A549 (cell line): ENCODE measurements at places on chromosomes 2 and 18.

GRCh38 chr2:9400268-9401058 is 22.9 kb downstream of the ITGB1BP1 start:
- DNase-seq = no peak

DNA sequence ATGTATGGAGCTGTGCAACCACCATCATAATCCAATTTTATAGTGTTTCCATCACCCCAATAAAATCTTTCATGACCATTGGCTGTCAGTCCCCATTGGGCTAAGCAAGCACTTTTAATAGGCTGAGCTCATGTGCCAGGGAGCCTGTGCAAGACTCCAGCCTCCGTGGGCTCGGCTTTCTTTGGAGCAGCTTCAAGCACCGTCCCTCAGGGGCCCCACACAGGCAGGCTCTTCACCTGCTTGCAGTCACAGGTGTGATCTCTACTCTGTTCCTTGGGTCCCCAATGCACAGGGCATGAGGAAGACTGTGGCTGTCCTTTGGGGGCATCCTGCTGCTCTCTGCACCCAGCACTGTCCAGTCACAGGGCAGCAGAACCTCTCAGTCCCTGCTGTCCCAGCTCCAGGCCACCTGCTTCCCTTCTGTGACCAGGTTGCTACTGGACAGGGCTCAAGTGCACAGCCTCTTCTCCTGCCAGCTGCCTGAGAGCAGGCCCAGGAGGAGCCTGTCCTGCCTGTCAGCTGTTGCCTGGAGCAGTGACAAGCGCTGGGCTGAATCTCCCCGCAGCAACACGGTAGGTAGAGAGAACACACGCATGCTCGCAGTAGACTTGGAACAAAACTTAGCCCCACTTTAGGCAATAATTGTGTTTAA is 40.7 kb upstream of the TMEM131 start:
- DNase-seq = no peak

GRCh38 chr2:70942396-70943204 is 6.9 kb downstream of the ATP6V1B1 start:
- DNase-seq = no peak

GRCh38 chr2:28643911-28644334 is 107.7 kb upstream of the PPP1CB start:
- DNase-seq = no peak

GRCh38 chr2:71662665-71663394 is 209.5 kb downstream of the DYSF start:
- DNase-seq = no peak

- DNase-seq = no peak
These were observed 519.8 kb upstream of the MYT1L start for GRCh38 chr2:2850859-2851258.

DNA sequence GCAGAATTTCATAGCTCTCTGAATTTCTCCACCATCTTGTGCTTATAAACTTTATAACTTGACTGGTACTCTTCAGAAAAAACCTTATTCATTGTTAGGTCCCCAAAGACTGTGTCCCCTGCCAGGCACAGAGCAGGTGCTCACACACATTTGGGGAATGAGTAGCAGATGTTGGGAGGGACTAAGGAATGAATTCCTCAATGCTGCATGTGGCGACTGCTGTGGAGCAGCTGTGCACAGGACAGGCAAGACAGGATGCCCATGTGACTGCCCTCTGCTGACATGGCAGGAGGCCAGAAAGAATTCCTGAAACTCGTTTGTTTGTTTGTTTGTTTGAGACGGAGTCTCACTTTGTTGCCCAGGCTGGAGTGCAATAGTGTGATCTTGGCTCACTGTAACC is 122.3 kb upstream of the ITGA6 start:
- DNase-seq = no peak

GRCh38 chr2:201151127-201151981 is 31.6 kb upstream of the CASP10 start:
- peak; percentile 85 for DNase-seq

GRCh38 chr2:60957643-60958042 is 59.9 kb upstream of the PEX13 start:
- DNase-seq = no peak

GRCh38 chr18:8139127-8139527 is 470.1 kb upstream of the RAB12 start:
- no peak for DNase-seq

DNA sequence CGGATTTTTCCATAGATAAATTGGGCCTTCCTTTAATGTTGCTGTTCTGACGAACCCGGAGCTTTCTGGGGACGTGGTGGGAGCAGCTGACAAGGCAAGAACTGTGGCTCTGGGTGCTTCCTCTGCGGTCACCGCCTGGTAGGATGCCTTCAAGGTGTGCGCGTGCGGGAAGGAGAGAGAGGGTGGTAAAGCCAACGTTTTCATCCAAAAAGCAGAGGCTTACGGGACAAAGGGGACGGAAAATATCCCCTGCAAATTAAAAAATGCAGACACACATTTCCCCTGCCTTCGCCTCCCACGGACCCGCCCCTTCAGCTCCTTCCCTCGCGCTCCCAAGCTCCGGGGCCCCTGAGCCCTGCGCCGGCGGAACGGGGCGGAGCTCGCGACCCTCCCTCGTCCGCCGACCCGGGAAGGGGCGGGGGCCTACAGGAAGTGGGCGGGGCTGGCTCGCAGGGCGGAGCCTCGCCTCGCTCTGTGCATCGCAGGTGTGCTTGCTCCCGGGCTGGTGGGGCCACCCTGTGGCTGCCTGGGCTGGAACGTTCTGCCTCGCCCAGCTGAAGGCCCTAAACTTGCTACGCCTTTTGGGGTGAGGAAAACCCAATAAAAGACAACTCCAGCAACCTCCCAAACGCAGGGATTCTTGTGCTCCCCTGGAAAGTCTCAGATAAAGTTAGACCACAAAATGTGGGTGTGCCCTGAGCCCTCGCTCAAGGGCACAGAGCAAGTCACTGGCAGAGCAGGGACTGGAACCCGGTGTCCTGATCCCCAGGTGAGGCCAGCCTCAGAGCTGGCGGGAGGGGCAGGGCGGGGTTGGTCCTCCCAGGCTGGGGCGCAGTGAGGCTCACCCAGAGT is 25.4 kb upstream of the SLC66A3 start:
- DNase-seq = peak; percentile 74

DNA sequence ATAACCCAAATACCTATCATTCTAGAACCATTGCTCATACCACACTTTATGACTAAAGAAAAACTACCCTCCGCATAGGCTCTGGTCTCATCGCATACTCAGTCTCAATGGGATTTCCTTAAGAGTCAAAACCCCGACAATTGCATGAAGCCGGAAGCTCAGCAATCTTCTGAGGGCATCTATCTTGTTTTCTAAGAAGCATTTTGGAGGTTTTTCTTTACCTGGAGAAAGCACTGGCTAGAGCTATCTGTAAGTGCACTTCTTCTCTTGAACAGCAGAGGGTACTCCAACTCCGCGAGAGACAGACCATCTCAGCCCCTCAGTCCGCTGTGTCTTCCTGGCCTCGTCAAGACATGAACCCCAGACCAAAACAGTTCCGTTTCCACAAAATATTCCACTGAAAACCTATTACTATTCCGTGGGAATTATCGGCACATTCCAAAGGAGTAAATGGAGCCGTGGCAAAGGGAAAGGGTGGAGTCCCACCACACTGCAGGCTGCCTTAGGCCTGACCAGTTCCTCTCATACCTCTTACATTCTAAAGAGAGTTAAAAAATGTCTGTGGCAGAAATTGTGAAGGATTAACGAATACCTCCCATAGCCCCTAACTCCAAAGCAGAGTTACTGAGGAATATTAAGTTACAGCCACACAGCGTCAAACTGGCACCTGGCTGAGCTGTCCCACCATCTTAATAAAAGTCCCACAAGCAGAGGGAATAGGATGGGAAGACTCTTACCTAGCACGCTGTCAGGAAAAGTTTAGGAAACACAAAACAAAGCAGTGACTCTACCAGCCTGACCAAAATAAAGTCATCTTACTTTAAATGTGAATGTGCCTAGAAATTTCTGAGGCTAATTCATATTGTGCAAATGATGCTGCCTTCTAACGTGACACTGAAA is 325.6 kb upstream of the VRK2 start:
- DNase-seq = peak; percentile 76

DNA sequence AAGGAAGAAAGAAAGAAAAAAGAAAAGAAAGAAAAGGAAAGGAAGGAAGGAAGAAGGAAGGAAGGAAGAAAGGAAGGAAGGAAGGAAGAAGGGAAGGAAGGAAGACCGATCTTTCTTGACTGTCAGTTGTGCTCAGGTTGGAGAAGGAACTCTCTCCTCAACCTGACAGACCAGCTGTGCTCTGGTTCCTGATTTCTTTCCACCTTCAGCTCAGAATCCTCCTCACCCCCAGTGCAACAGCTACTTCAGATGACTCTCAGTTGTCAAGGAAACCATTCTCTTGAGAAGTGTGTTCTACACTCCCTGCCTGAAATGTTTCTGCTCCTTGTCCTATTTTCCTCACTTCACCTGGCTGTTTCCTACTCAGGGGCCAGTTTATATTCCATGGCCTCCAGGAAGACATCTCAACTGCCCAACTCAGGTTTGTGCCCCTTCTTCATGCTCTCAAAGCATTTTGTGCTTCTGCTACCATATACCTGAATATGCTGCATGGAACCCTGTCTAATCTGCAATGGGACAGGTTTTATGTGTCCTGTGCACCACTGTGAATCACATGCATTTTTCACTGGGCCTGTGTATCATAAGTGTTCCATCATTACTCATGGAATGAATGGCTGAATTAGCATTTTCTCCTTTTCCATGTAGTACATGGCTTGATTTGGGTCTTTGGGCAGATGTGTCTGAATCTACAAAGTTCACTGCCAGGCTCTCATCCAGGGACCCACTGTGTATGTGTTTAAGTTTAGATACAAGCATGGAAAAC is 32.8 kb upstream of the DOCK10 start:
- no peak for DNase-seq

- no peak for DNase-seq
These were observed 582.6 kb downstream of the NRXN1 start for GRCh38 chr2:50449306-50449705.

- DNase-seq = no peak
These were observed 47.6 kb downstream of the ODC1 start for GRCh38 chr2:10400568-10400977.

- no peak for DNase-seq
These were observed 20.3 kb upstream of the PDE1A start for GRCh38 chr2:182447163-182447562.

GRCh38 chr2:113089916-113090315 is 22.1 kb downstream of the IL1F10 start:
- DNase-seq = no peak

GRCh38 chr2:191831410-191831994 is 15.4 kb downstream of the CAVIN2 start:
- DNase-seq = no peak
